T follicular helper cell (primary cell): ENCODE measurements at places on chromosomes 12 and 14.

DNA sequence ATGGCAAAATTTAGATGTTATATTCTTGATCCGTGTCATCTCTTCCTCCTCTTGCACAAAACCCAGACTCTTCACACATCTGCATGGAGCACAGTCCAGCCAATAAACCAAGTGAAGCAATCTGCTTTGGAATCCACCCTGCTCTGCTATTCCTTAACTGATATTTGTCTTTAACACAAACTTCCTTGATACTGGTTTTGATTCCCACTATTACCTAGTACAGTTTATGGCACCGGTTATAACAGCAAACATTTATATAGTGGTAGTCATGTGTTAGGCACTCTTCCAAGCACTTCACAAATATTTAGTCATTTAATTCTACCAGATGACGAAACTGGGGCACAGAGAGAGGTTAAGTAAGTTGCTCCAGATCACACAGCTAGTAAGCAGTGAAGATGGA lies 12.5 kb downstream of the STYK1 start:
- no peak for DNase-seq

GRCh38 chr14:36163451-36163850 lies 13.1 kb downstream of the PTCSC3 start:
- no peak for DNase-seq

DNA sequence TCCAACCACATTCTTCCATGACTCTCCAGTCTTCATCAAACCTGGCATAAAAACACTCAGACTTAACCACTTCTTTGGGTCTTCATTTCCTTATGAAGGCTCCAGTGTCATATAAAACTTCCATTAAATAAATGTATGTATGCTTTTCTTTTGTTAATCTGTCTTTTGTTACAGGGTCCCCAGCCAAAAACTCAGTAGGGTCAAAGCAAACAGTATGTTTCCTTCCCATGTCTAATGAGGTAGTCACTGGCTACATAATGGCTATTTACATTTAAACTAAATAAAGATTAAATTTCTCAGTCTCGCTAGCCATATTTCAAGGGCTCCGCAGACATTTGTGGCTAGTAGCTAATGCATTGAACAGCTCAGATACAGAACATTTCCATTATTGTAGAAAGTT lies 40.1 kb upstream of the STAB2 start:
- no peak for DNase-seq

GRCh38 chr12:104213952-104214351 lies 1.6 kb upstream of the TXNRD1 start:
- DNase-seq = no peak

DNA sequence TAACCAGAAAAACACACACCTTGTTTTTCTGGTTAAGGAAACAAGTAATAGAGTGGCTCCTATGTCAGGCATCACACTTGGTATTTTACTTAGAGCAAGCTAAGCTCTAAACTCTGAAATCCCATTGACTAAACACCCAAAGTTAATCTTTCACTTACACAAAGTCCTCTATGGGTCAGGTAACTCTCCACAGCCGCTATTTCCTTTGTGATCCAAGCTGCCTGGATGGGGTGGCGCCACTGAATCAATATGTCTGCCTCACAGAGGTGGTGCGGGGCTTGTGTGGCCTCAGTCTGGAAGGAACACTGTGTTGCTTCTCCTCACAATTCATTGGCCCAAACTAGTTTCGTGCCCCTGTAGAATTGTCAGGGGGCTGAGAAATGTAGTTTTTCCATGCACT lies 160.0 kb upstream of the E2F7 start:
- DNase-seq = no peak

DNA sequence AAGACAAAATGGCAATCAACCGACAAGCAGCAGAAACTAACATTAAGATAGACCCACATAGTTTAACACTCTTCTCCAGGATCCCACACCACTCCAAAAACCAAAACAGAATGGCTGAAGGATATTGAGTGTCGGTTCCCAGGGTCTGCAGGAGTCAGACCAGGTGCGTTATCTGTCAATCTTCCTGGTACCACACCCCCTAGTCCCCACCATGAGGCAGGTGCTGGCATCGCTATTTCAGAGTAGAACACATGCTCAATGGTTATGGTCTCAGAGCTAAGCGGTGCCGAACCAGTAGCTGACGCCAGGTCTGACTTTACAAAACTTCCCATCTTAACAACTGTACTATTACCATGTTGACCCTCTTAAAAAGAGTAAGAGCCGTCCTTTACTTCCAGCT lies 10.2 kb downstream of the STX2 start:
- no peak for DNase-seq

DNA sequence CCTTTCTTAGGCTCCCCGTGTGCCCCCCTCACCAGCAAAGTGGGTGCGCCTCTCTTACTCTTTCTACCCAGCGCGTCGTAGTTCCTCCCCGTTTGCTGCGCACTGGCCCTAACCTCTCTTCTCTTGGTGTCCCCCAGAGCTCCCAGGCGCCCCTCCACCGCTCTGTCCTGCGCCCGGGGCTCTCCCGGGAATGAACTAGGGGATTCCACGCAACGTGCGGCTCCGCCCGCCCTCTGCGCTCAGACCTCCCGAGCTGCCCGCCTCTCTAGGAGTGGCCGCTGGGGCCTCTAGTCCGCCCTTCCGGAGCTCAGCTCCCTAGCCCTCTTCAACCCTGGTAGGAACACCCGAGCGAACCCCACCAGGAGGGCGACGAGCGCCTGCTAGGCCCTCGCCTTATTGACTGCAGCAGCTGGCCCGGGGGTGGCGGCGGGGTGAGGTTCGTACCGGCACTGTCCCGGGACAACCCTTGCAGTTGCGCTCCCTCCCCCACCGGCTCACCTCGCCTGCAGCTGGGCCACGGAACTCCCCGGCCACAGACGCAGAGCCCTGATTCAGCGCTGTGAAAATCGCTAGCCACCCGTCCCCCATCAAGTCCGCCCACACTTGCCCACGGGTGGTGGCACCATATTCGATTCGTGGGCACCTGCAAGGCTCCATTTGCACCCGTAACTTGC lies 1.3 kb downstream of the TMEM233 start:
- DNase-seq = no peak

- no peak for DNase-seq
Observed at GRCh38 chr14:104816616-104816884, 15.6 kb downstream of the ZBTB42 start.

DNA sequence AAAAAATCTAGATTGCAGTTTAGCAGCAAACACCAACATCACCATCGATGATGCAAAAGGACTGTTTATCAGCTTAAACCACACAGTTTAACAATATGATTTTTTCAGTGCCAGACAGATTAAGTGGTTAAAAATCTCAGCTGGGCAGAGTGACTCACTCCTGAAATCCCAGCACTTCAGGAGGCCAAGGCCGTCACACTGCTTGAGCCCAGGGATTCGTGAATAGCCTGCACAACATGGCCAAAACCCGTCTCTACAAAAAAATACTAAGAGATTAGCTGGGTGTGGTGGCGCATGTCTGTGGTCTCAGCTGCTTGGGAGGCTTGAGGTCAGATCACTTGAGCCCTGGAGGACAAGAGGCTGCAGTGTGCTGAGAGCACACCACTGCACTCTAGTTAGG lies 8.9 kb downstream of the RSRC2 start:
- DNase-seq = no peak

- no peak for DNase-seq
Observed at GRCh38 chr14:59852350-59852749, 18.2 kb downstream of the RTN1 start.

DNA sequence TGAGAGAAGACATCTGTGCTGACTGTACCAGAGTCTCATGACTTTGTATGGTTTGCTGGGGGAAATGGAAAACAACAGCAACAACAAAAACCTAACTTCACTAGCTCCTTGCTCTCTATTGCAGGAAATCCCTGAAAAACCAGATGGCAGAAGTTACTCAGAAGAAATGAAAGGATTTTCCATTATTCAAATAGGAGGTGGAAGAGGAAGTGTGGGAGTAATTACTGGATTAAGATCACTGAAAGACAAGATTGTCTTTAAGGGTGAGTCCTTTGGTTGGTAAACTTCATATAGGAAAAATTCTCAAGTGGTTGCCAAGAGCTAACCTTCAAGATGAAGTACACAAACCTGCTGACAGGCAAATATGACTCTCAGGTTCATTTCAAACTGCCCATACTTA lies 391.9 kb upstream of the ATP2B1 start:
- no peak for DNase-seq

GRCh38 chr12:62738105-62738504 lies 196.8 kb downstream of the PPM1H start:
- no peak for DNase-seq

GRCh38 chr12:79552192-79552591 lies 138.6 kb downstream of the PAWR start:
- no peak for DNase-seq

DNA sequence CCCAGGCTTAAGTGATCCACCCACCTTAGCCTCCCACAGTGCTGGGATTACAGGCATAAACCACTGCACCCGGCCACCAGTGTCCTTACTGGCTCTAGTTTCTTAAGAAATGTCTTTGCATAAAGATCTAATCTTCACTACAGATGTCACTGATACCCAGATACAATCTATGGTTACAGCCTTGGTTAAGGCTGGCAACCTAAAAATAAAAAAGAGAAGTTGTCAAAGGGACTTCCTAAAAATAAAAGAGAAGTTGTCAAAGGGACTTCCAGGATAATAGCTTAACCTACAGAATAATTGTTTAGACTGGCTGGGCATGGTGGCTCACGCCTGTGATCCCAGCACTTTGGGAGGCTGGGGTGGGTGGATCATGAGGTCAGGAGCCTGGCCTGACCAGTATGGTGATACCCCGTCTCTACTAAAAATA lies 27.6 kb downstream of the ETFBKMT start:
- DNase-seq = no peak

GRCh38 chr12:94721173-94721572 lies 70.8 kb upstream of the TMCC3 start:
- no peak for DNase-seq

DNA sequence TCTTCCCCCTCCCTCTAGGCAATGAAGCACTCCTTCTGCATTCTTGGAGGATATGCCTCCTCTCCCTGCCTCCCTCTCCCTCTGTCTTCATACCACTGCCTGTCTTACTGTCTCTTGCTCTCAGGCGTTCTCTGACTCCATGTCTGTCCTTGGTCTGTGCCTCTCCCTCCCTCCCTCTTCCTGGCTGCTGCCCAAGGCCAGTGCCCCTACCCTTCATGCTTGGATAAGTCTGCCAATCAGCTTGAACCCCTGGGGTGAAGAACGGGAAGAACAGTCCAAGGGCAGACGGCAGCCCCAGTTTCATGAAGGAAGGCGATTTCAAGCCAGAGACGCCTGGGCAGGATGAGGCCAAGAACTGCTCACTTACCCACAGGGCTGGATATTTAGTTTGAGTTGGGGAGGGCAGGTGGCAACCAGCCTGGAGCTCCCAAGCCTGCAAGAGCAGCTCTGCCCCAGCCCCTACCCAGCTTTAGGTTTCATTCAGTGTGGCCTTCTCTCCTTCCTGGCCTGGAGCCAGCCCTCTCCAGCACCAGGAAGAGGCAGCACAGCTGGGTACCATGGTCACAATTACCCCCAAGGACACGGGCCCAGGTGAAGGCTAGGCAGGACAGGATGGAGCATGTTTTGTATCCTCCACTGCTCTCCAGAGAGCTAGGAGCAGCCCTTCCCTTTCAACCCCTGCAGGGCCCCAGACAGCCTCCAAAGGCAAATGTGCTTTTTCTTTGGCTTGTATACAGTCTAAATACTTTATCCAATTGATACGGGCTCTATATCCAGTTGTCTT lies 35.8 kb upstream of the LTBP2 start:
- no peak for DNase-seq

DNA sequence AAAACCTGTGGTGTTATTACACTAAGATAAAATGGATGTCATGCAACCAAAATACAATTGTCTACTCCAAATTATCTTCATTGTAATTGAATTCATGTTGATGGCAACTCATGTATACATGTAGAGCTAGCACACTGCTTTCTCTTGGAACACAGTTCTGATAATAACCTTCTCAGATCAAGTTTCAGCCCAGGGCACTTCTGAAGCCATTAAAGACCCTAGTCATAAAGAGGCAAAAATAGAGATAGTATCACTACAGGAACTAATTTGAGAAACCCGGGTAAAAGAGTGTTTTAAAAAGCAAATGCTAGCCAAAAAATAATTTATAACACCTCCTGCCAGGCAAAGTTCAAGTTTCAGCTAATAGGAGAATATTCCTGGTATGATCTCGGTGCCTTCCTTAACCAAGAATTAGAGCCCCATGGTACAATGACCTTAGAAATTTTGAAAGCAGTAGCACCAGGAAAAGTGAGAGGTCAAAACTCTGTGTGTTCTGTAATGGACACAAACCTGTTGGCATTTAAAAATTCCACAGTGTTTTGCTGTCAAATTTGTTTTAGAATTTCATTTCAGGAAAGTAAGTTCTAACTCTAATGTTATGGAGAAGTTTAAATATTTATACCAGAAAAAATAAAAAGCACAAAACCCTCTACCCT lies 105.0 kb upstream of the FRMD6 start:
- DNase-seq = no peak
